ENCODE measurements at places on chromosomes 1 and 21. TPM values are rescaled to one million over a fixed set of nuclear protein-coding genes. Genes with fewer than 3 reads are reported as not detected.

ICOSLG gene
- total RNA-seq: 1.0 TPM

ARTN gene
- 0.05 TPM for total RNA-seq

TNFRSF8 gene
- not detected for total RNA-seq

TAL1 gene
- total RNA-seq: 25.8 TPM

SLC5A3 gene
- 2.9 TPM for total RNA-seq

ELAVL4 gene
- not detected for total RNA-seq

CD1B gene
- total RNA-seq: not detected

PDZK1 gene
- not detected for total RNA-seq

G0S2 gene
- 54.6 TPM for total RNA-seq

F13B gene
- total RNA-seq: not detected

HSD3B1 gene
- not detected for total RNA-seq

TMPRSS3 gene
- not detected for total RNA-seq

KCNA2 gene
- total RNA-seq: not detected

TMEM51 gene
- 11.9 TPM for total RNA-seq

BCAN gene
- total RNA-seq: not detected

MPZ gene
- total RNA-seq: 2.1 TPM

SH2D1B gene
- 0.20 TPM for total RNA-seq
